ENCODE measurements at places on chromosomes 2 and 18. TPM values are rescaled to one million over a fixed set of nuclear protein-coding genes. Genes with fewer than 3 reads are reported as not detected.
A peak's percentile ranks its signal among the peaks of the same experiment; 100 is the strongest.

IHH gene
- 0.11 TPM for total RNA-seq

STARD6 gene
- not detected for total RNA-seq

GRCh38 chr2:53877112-53877511 is 17.3 kb upstream of the GPR75 start:
- DNase-seq: no peak

DNA sequence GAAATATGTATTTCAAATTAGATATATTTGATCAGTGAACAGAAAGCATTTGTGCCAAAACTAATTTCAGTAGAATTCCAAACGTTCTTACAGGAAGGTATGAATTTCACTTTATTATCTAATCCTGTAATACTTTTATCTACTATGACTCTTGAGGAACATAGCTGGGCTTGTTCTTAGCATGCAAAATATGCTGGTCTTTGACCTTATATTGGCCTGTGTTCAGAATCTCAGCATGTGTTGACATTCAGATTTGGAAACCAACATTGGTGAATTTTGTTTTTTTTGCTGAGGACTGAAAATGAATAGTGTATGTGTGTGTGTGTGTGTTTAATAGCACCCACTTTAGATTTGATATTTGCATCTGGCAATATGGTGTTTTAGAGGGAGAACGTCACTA is 112.2 kb downstream of the MEIS1 start:
- no peak for DNase-seq

GRCh38 chr2:201126308-201127151 is 10.6 kb downstream of the CFLAR start:
- DNase-seq: no peak

DNA sequence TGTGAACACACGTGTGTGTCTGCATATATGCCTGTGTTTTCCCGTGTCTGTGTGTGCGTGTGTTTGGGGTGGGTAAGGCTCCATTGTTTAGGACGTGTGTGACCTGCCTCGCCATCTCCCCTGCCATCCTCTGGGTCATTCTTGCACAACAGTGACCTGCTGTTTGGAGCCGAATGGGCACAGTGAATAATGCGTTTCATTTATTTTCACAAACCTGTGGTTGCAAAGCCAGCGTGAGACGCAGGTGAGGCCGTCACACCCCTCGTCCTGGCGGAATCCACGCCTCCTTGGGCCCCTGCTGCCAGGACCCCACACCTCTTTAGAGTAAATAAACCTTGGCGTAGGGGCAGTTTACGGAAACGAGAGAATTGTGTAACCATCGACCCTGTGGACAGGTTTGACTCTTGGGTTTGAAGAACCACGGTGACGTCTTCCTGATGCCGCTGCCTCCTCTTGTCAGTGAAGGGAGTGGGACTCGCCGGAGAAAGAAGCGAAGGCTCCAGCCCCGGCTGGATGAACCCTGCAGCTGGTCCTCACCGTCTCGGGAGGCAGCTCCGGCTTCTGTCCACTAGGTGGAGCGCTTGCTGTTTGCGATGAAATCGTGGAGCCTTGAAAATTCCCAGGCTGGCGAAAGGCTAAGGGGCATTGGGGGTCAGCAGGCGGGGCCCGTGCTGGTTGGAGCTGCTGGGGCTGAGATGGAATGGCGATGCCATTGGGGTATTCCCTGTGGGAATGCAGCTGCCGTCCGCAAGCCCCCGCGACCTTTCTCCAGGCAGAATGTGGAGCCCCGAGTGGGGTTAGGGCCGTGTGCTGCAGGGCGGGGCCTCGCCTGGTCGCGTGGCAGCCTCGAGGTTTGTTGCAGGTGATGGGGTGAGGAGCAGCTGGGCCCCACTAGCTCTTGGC is 81.1 kb downstream of the RTP5 start:
- DNase-seq: peak; percentile 89

- DNase-seq: no peak
Observed at GRCh38 chr18:51164761-51165281, 32.7 kb downstream of the MEX3C start.

Measured in H9 (cell line).